Stimulated activated naive CD8-positive, alpha-beta T cell treated with anti-CD3 and anti-CD28 coated beads, Interleukin-15, amount 100 ng/mL, for 72 hours (primary cell): ENCODE measurements at places on chromosomes 5 and 9.

- DNase-seq, result no peak
Measured at GRCh38 chr5:14510156-14510734, 71.3 kb upstream of the OTULINL start.

GRCh38 chr9:32253731-32254130 lies 130.7 kb upstream of the ACO1 start:
- no peak for DNase-seq

DNA sequence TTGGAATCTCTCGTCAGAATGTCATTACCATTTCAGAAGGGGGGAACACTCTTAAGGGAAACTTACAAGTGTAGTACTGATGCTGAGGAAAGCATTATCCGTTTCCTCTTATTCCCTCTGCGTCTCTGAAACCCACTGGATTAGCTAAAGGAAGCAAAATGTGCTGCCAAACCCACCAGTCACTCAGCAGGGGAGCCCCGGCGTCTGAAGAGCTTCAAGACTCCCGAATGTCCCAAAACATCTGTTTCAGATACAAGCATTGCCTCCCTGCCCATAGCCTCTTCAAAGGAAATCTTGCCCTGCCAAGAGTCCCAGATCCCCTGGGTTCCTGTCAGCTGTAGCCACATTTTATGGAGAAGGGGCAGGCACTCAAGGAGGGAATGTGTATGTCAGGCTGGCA lies 1.0 kb upstream of the HCN1 start:
- no peak for DNase-seq

DNA sequence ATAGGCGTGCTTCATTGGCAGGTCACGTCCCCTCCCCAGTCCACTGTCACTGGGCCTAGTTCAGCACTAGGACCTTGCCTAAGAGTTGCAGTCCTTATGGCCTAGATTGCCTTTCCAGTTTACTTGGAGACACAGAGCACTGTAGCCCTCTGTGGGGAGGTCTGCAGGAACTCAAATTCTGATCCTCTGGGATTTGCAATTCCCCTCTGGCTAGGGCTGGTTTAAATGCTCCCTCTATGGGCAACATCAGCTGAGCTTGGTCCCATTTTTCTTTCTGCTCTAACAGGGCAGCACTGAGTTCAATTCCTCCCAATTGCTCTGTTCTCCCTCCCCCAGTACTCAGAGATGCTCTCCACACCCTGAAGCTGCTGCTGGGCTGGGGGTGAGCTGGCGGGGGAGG lies 358.2 kb downstream of the HTR1A start:
- no peak for DNase-seq

GRCh38 chr5:81817086-81817485 lies 66.2 kb upstream of the SSBP2 start:
- DNase-seq, result no peak

DNA sequence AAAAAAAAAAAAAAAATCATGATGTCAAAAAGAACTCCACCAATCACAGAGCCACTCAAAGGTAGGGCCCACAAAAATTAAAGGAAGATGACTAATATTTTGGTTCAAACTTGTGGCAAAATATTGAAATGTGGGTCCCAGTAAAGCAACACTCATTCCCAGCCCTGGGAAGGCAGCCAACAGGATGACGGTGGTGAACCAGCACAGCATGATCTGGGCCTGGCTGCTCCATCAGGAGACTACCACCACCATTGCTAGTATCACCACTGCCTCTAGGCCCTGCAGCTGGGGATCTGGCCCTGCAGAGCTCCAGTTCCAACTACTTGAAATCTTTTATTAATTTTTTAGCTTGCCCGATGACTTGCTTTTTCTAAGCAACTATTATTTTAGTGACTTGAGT lies 206.8 kb upstream of the ITGA1 start:
- DNase-seq, result no peak

- no peak for DNase-seq
Measured at GRCh38 chr5:153534102-153534501, 43.6 kb downstream of the GRIA1 start.

DNA sequence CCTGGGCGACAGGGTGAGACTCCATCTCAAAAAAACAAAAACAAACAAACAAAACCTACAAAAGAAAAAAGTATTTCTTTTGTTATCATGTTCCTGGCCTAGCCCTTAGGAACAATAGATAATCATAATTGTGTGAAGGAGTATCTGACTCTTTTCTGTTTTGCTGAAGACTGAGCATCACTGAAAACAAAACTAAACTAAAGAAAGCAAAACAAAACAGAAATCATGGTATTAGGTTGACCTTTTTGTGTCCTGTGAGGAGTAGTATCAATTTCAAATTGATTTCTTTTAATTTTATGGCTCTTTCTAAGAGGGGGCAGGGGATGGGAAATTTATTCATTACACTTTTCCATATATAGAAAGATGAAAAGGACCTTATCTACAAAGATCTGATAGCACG lies 246.0 kb downstream of the YTHDC2 start:
- no peak for DNase-seq

GRCh38 chr5:159663986-159664385 lies 252.3 kb upstream of the ADRA1B start:
- DNase-seq, result no peak

DNA sequence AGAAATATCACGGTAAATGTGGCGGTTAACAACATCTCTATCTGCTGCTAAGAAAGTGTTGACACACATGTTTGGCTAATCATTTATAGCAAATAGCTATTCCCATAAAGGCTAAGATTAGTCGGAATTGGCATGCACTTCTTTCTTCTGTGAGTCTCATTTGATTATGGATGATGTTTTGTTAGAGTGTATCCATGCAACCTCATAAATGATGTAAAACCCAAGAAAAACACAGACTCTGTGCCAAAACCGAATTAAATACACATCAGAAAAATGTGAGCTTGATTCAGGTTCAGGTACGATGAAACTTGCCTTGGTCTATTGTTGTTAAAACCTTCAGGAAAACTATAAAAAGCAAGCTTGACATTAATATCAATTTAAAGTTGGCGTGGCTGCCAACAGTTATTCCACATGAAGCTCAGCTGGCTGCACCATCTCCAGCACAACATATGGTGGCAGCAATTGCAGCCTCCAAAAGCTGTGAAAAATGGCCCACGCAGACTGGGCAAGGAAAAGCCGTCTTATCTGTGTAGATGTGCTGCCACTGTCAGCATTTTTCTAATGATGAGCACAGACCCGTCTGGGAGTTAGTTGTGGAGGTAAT lies 41.1 kb upstream of the ICE1 start:
- DNase-seq, result no peak

DNA sequence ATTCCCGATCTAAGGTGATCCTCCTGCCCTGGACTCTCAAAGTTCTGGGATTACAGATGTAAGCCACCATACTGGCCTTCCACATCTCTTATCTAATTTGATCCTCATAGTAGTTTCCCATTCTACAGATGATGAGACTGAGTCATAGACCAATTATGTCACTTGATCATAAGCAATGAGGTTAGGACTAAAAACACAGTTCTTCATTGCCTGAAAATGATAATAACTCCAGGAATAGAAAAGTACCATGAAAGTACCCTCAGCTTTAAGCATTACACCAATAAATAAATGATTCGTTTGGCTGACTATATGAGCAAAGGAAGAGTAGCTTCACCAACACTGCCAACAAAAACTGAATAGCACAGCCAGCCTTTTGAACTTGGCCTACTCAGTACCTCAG lies 389.5 kb downstream of the ACTL7B start:
- no peak for DNase-seq

GRCh38 chr5:176886336-176887251 lies 12.6 kb downstream of the HK3 start:
- DNase-seq, result no peak

DNA sequence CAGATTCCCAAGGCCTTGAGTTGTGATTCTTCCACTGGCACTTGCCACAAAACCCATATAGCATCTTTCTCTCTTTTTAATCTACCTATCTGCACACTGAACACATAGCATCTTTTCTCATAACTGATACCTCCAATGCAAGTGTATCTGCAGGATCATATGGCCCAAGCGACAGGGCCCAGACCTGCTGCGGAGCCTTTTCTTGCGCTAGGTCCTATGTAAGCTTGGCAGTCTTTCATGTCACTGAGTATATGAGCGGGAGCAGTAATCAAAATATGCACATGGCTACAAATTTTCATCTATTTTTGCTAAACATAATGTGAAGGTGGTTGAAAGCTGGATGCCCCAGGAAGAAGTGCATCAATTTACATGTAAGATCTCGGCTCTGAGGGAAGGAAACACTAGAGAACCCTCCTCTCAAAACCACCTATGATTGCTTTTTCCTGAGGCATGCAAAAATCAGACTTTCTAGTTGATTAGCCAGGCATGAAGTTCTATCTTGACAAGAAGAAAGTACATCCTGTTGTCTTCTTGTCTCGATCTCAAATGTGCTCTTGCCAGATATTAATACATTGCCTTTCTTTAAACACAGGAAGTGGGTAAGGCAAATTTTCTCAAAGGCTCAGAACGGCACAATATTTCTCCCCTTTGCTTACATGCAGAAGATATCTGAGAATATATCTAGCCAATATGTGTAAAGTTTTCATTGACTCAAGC lies 26.9 kb upstream of the CEMIP2 start:
- no peak for DNase-seq

- no peak for DNase-seq
Measured at GRCh38 chr5:448061-448765, 5.2 kb downstream of the EXOC3 start.

DNA sequence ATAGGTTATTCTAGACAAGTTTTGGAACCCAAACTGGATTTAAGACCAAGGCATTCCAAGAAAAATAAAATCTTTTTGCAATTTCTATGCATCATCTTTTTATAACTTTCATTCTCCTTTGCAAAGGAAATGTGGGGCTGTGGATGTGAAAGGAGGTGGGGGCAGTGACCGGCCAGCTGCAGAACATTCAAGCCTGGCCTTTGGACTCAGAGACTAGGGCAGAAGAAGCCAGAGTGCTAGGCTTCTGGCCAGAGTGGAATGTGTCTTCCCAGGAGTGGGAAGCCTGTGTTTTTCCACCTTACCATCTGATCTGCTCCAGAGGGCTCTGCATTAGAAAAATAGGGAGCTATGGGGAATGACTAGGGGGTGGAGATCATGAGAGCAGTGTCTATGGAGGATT lies 148.5 kb downstream of the C9orf152 start:
- DNase-seq, result no peak

DNA sequence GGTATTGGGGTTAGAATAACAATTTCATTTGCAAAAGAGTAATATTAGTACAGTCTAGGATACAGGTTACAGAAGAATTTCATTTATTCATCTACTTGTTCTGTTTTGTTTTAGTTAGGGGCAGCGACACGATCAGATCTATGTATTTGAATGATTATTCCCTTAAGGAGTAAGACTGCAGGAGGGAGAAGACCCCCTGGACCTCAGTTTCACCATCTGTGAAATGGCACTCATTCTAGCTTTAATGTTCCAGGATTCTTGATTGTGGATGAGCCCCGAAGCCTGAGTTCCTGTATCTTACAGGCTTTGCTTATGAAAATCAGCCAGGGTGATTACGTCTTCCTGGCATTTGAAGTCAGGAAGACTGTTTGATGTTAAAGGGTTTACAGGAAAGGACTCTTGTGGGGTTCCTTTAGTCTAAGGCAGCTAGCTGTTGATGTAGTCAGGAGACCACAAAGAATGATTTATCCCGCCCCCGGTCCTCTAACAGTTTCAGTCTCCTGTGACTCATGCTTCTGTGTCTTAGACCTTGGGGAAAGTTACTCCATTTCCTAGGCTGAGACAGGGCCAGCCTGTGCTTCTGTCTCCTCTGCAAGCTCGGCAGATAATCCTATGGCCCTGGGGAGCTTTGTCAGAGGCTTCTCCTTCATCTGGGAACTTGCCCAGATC lies 11.5 kb downstream of the SMIM3 start:
- DNase-seq, result peak; percentile 81
